T47D (cell line): ENCODE measurements at places on chromosomes 12 and 14.

DNA sequence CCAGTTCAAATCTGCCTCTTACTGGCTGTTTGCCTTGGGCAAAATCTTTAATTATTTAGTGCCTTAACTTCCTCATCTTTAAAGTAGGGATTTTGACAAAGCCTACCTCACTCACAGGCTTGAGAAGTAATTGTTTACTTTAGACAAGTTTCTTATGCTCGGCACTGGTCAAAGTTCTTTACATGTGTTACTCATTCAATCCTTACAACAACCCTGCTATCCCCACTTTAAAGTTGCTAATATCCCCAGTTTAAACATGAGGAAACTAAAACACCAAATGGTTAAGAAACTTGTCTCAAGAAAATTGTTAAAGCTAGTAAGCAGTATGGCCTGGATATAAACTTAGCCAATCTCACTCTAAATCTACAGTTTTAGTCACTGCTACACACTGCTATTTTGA lies 204.0 kb upstream of the AVPR1A start:
- DNase-seq, result no peak

- DNase-seq, result no peak
Measured at GRCh38 chr12:124370851-124371250, 76.0 kb downstream of the RFLNA start.

- no peak for DNase-seq
Measured at GRCh38 chr12:70059373-70059772, 183.9 kb upstream of the CNOT2 start.

GRCh38 chr14:90472632-90473031 lies 75.8 kb downstream of the CALM1 start:
- no peak for DNase-seq

DNA sequence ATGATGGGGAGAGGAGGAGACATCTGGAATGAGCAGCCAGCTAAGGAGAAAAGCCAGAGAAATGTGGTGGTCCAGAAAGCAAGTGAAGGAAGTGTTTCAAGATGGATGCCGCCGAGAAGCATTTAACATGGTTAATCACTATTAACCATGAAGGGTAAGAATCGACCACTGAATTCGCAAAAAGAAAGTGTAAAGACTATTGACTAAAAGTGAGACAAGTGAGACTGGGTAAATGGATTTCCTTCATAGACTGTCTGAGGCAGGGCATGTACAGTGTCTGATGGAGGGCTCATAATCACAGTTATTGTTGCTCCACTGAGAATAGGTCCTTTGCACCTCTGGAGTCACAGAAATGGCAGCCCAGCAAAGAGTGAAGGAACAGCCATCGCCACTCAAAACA lies 25.3 kb upstream of the CLMN start:
- DNase-seq, result no peak

GRCh38 chr12:62533755-62534107 lies 67.1 kb downstream of the MON2 start:
- no peak for DNase-seq

GRCh38 chr14:22623047-22623446 lies 21.1 kb downstream of the OR6J1 start:
- no peak for DNase-seq

- DNase-seq, result no peak
Measured at GRCh38 chr12:93139028-93139665, 210.1 kb upstream of the EEA1 start.

DNA sequence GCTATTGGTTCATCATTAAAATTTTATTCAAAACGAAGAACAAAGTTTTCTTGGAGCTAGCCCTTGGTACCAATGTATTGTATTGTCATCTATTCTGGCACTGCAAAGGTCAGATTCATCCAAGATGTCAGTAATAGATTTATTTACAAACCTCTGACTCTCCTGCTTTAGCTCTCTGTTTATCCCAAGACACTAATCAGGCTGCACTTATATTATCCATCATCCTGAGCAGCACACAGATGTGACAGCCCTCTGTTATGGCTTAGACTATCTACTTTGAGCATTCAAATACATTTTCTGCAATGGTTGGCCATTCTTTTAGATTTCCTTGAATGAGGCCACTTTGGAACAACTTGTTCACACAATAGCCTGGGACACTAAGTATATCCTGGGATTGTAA lies 5.0 kb upstream of the PTPRR start:
- DNase-seq, result no peak

DNA sequence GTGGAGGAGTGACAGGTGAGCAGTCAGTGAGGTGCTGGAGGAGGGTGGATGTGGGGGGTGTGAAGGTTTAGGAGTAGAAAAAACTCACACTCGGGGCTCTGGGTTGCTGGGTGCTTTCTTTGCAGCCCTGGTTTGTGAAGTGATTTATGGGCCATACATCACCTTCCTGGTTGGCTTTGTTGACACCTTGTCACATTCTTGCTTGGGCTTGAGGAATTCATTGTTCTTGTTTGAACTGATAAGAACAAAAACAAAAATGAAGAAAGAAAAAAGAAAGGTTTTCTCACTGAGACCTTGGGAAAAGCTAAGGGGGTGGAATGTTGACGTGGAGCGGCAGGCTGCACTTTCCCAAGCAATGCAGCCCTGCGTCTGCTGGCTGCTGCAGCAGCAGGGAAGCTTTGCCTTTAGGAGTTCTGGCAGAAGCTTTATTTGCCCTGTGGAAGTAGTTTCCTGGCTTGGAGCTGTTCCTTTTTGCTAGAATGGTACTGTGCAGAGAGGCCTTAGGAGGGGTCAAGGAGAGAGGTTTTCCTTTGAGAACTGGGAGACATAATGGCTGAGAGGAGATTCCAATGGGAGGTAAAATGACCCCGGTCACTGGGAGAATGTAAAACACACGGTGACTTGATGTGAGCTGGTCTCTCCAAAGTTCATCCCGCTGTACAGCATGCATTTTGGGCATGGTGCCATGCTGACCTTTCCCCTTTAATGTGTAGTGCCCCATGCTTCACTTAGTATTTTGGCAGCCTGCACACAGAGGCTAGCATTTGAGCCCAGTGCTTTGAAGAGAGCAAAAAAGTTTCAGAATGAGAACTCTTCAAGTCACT lies 52.8 kb downstream of the HMGA2 start:
- no peak for DNase-seq

DNA sequence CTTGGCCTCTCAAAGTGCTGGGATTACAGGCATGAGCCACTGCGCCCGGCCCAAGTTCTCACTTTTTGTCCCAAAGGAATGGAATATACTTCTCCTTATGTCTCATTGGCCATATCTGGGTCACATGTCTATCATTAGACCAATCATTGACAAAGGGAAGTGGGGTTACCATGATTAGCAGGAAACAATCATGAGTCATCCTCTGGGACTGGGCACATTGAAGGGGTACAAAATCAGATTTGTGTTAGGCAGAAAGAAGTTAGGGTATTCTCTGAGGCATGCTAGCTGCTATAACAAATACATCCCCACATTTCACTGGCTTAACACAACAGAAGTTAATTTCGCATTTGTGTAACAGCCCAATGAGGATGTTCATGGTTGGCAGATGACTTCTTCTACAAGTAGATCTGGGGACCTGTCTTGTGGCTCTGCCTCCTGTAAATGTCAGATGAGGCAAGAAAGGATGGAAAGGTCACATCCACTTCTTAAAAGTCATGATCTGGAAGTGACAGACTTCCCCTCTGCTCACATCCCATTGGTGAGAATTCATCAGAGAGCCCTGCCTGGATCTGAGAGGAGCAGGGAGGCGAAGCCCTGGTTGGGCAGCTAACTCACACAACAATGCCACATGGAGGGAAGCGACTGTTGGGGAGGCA lies 3.1 kb downstream of the CCDC63 start:
- DNase-seq, result no peak

DNA sequence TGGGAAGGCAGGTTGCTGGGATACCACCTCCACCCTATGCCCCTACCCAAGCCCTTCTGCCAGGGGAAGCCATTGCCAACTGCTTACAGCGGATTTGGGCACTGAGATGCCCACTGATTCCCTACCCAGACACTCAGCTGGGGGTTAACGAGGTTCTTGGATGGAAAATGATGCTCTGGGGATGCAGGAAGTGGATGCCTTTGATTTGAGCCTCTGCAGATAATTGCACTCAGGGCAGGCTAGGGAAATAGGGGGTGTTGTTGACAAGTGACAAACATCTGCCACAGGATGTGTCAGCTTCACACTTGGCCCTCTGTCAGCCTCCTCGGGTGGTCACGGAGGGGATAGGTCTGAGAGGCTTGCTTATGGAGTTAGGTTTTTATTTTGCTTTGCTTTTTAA lies 57.4 kb downstream of the RPH3A start:
- no peak for DNase-seq

GRCh38 chr14:47567273-47567672 lies 108.1 kb downstream of the MDGA2 start:
- DNase-seq, result no peak

- no peak for DNase-seq
Measured at GRCh38 chr12:6254491-6254890, 54.3 kb downstream of the CD9 start.

GRCh38 chr14:37253905-37254304 lies 56.2 kb downstream of the MIPOL1 start:
- no peak for DNase-seq

DNA sequence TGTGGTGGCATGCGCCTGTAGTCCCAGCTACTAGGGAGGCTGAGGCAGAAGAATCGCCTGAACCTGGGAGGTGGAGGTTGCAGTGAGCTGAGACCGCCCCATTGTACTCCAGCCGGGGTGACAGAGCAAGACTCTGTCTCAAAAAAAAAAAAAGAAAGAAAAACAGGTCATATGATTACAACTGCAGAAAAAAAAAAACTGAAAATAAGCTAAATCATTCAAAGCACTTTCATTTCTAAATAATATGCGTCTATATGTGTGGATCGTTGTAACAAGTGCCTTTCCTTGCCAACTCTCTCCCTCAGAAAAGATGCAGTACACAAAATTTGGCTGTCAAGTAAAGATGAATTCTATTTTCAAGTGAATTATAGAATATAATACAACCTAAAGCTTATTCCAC lies 42.4 kb downstream of the ATXN2 start:
- DNase-seq, result no peak

GRCh38 chr14:65835501-65835900 lies 423.0 kb downstream of the FUT8 start:
- DNase-seq, result no peak

GRCh38 chr12:4615667-4616066 lies 33.2 kb downstream of the AKAP3 start:
- no peak for DNase-seq
